ENCODE measurements at places on chromosomes 6 and 20.

GRCh38 chr20:34547844-34548613 lies 10.5 kb upstream of the MAP1LC3A start:
- no peak for DNase-seq

DNA sequence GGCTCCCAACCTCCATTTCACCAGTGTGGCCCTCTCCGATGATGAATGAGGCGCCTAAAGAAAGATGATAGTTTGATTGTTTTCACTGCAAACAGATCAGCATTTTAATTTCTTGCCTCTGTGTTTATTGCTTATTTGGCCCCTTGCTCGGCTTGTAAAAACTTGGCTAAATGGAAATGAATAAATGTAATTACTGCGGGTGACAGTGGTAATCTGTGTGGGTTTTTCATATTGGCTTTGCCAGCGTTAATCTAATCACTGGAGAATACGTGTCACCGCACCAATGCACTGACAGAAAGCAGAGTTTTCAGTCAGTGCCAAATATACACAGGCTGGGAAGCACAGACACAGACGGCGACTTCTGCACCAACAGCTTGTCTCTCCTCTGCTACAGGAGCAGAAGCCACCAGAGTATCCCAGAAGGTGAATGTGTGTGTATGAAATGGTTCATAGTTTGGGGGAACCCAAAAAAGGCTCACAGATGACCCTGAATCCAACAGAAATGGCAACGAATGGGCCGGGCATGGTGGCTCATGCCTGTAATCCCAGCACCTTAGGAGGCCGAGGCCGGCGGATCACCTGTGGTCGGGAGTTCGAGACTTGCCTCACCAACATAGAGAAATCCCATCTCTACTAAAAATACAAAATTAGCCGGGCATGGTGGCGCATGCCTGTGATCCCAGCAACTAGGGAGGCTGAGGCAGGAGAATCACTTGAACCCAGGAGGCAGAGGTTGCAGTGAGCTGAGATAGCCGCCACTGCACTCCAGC lies 534.0 kb downstream of the PKHD1 start:
- DNase-seq, result no peak

DNA sequence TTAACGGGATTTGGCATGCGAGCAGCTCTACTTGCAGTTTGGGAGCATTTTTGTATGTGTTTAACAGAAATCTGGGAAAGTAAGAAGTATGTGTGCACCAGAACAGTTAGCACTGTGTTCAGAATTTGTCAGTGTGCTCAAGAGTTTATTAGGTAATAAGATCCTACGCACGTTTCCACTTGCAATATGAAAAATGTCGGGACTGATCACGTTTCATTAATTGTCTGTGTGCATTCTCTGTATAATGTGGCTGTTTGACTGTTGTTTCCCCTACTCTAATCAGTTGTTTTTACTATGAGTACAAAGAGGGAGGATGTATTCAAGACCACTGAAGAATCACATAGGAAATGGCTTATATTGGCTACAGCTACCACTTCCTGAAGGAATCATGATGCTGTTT lies 349.7 kb upstream of the POU3F2 start:
- DNase-seq, result no peak

DNA sequence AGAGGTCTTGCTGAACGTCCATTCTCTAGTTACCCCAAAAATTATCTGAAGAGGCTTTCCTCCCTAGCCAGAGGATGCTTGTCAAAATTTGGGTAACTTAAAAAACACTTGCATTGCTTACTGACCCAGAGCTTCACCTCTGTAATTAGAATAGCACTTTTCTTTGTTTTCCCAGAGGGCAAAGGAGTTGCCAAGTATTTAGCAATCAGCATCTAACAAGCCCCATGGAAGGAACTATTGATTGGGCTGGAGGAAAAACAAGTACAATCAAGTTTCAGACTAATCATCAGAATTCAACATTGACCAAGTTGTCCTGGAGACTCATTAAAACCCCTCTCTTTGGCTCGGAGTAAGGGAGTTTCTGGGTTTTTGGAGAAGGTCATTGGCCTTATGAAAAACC lies 226.4 kb downstream of the TBC1D7 start:
- no peak for DNase-seq

DNA sequence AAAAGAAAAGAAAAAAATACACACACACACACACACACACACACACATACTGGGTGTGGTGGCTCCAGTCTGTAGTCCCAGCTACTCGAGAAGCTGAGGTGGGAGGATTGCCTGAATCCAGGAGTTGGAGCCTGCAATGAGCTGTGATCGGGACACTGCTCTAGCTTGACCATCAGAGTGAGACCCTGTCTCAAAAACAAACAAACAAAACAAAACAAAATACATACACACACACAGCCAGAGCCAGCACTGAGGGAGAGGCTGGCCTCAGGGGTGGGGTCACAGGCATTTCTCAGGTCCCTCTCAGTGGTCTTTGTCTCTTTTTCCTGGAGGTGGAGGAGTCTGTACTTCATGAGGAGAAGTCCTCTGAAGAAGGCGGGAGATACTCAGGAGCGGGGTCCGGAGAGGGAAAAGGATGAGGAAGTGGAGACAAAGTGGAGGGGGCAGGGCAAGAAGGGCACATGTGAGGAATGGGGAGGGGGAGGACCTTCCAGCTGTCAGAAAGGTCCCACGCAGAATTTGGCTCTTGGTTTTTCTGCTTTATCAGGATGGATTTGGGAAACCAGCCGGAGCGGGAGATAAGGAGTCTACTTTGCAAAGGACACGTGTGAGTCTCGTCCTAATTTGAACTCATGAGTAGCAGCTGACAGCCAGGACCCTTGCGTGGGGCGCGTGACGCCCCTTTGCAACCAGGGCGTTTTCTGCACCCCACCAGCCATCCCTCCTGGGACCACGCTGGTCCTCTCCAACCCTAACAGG lies 7.7 kb upstream of the MICB start:
- no peak for DNase-seq

GRCh38 chr6:15524861-15525401 lies 137.9 kb downstream of the DTNBP1 start:
- DNase-seq, result no peak

- no peak for DNase-seq
These were observed 248.1 kb upstream of the OPRM1 start for GRCh38 chr6:153790876-153791473.

GRCh38 chr6:143828572-143828971 lies 14.6 kb upstream of the LTV1 start:
- DNase-seq, result no peak

DNA sequence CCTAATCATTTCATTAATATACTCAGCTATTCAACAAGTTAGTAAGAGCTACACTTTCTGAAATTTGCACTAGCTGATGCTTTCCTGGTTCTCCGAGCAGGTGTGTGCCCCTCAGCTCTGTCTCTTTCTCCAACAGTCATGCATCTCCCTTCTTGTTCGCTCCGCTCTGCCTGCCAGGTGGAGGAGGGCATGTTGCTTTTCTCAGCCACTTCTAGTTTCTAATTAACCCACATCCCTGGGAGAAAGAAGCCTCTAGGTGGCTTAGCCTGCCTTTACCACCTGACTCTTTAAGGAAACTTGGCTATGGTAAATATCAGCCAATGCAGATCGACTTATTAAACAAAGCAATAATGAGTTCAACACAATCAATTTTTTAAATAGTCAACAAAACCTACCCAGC lies 34.2 kb downstream of the LRFN2 start:
- DNase-seq, result no peak

DNA sequence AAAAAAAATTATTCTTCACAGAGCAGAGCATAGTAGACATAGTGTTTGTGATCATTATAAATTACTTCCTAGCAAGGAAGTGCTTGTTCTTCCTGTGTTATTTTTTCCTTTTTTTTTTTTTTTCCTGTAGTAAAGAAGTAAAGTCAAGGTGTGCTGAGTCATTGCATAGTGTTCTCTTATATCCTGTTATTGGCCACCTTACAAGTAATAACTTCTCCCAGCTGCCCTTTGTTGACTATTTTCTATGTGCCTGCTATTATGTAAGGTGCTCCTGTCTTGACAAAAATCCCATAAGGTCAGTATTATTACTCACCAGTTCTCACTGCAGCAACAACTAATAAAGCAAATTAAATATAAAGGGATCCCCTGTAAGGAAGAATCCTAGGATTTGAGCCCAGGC lies 195.3 kb downstream of the GJA1 start:
- DNase-seq, result no peak

DNA sequence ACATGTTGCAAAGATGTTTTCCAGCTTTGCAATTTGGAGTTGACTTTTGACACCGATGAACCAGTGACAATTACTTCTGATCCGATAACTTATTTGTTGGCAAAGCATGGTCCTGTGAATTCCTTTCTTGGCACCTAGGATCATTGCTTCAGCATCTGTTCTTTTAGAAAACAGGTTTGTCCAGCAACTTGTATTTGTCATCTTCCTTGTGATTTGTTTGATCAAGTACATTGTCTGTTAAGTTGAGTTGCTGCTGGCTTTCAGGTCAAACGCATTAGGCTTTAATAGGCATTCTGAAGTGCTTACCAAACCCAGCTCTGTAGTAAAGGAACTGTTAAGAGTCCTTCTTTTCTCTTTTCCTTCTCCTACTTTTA lies 192.4 kb upstream of the ZNF217 start:
- no peak for DNase-seq

- DNase-seq, result no peak
These were observed 85.4 kb downstream of the HFE start for GRCh38 chr6:26172608-26172968.

GRCh38 chr6:7463785-7464184 lies 74.2 kb downstream of the RIOK1 start:
- DNase-seq, result no peak

DNA sequence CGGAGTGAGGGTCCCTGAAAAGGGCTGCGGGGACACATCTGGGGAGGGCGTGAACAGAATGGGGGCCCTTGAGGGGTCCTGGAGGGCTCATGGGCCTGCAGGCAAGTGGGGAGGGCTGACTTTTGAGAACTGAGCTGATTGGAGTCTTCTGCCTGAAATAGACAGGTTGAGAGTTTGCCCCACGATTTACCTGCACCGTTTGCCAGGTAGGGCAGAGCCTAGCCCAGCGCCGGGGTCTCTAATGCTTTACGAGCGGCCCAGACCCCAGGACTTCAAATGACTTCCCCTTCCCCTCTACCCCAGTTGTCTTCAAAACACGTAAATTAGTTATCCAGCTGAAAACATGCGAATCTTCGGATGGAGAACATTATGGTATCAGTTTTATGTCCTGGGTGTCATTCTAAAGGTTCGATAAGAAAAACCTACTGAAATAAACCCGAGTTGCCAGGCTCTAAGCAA lies 1.3 kb downstream of the PLCB1 start:
- DNase-seq, result no peak

GRCh38 chr6:73796881-73797280 lies 100.9 kb downstream of the CD109 start:
- no peak for DNase-seq

DNA sequence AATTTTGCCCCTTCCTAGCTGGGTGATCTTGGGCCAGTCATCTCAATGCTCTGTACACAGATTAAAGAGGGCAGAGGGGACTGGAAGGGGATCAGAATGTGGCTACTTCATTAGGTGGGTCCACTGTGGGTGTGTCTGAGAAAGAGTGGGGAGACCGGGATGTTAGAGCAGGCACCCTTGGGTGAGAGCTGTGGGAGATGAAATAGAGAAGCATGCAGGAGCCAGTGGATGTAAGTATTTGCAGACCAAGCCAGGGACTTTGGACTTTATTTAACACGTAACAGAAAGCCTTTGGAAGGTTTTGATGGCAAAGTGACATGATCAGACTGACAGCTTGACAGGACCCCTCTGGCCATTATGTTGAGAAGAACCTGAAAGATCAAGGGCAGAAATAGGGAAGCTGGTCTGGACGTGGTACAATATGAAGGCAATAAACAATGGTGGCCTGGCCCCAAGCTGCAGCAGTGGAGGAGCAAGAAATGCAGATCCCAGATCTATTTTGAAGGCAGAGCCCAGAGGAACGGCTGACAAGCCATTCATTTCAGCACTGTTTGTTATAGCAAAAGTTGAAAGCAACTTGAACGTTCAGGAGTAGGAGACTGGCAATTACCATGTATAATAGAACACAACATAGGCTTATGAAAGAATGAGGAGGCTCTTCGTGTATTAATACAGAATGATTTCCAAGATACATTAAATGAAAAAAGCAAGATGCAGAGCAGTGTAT lies 82.5 kb upstream of the ZNFX1 start:
- no peak for DNase-seq

DNA sequence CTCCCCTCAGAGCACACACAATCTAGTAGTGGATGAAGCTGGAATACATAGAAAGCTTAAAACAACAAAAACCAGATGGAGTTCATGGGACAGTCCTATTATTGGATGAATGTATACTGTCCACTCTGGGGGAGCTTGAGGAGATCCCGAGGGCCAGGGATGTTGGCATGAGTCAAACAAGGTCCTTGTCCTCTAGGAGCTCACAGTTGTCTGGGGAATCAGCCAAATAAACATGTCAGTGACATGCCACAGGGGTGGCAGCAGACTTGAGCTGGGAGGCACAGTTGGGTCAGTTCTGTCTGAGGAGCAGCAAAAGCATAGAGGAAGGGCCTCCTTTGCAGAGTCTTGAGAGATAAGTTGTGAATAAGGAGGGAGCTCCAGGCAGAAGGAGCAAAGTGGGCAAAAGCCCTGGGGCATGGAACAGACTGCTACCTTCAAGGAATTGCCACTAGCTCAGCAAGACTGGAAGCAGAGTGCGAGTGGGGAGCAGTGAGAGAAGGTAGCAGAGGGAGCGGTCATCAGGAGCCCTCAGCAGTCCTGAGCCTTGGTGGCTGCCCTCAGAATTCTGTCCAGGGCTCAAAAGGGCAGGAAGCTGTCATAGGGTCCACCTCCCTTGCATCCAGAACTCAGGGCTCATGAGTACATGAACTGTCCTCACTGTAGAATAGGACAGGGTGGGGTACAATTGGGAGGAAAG lies 22.1 kb downstream of the L3MBTL1 start:
- no peak for DNase-seq

- no peak for DNase-seq
These were observed 60.2 kb upstream of the NEDD9 start for GRCh38 chr6:11292594-11293236.

DNA sequence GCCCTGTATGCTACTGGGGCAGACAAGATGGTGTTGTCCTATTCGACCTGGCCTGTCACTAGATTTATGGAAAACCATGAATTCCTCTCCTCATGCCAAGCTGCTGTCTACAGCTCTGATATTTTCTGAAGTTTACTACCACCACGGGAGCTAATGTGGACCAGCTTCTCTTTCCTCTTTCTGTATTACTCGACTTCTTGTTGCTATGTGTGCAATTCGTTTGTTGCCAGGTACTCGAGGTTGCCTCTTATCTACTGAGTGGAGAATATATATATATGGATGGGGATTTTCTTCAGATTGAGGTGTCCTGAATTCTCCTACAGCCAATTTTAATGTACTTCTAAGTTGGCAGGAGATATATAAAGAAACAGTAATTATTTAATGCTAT lies 34.7 kb downstream of the MAN1A1 start:
- no peak for DNase-seq
